ENCODE measurements at places on chromosomes 1 and 21. TPM values are rescaled to one million over a fixed set of nuclear protein-coding genes. Genes with fewer than 3 reads are reported as not detected.

TAF12 gene
- total RNA-seq: 12.4 TPM

ALG14 gene
- 0.62 TPM for total RNA-seq

MYOC gene
- total RNA-seq: 113 TPM

CSMD2 gene
- total RNA-seq: 0.27 TPM

ADAM30 gene
- total RNA-seq: not detected

PFKL gene
- total RNA-seq: 57.7 TPM

HTR6 gene
- total RNA-seq: not detected

KRTAP22-2 gene
- total RNA-seq: not detected

SPOCD1 gene
- total RNA-seq: 1.6 TPM

PCP4 gene
- total RNA-seq: 90.1 TPM

PPFIA4 gene
- 10.5 TPM for total RNA-seq

WDR64 gene
- not detected for total RNA-seq

ATP6V1G3 gene
- total RNA-seq: not detected

GRHL3 gene
- 0.13 TPM for total RNA-seq

DCAF8 gene
- 211 TPM for total RNA-seq

MYCL gene
- 0.27 TPM for total RNA-seq

ETV3 gene
- total RNA-seq: 20.9 TPM

PCAT6 gene
- not detected for total RNA-seq

PLA2G2D gene
- not detected for total RNA-seq

SLC45A3 gene
- 1.1 TPM for total RNA-seq

OR2G6 gene
- not detected for total RNA-seq

ARHGAP30 gene
- 1.9 TPM for total RNA-seq

RPE65 gene
- total RNA-seq: not detected

IFT25 gene
- total RNA-seq: 19.4 TPM

HHIPL2 gene
- not detected for total RNA-seq

CACYBP gene
- total RNA-seq: 261 TPM

EDARADD gene
- not detected for total RNA-seq

ADORA1 gene
- 2.7 TPM for total RNA-seq

PDE4B gene
- 7.3 TPM for total RNA-seq

DHCR24 gene
- 13.8 TPM for total RNA-seq

HSD3B1 gene
- total RNA-seq: not detected

ARHGEF16 gene
- 0.54 TPM for total RNA-seq

S1PR1 gene
- 50.2 TPM for total RNA-seq

SYTL1 gene
- total RNA-seq: 0.89 TPM

CD84 gene
- 3.7 TPM for total RNA-seq

PDIK1L gene
- 6.9 TPM for total RNA-seq

PRAMEF5 gene
- total RNA-seq: not detected

ADAMTSL4 gene
- 27.1 TPM for total RNA-seq

ATP1A4 gene
- total RNA-seq: not detected

OR2T2 gene
- total RNA-seq: not detected

UBL4B gene
- total RNA-seq: 0.67 TPM

CYB561D1 gene
- total RNA-seq: 10.5 TPM

ASCL5 gene
- total RNA-seq: not detected

TGFB2 gene
- 7.5 TPM for total RNA-seq

TIPRL gene
- total RNA-seq: 24.4 TPM

PLA2G2C gene
- not detected for total RNA-seq

MTF2 gene
- 11.6 TPM for total RNA-seq

ETV3L gene
- not detected for total RNA-seq

DDX59 gene
- 23.6 TPM for total RNA-seq

PYCR2 gene
- 43.6 TPM for total RNA-seq

UTS2 gene
- 0.31 TPM for total RNA-seq

SLAMF6 gene
- total RNA-seq: 0.49 TPM

FABP3 gene
- 32.2 TPM for total RNA-seq

GPR3 gene
- total RNA-seq: not detected

CCDC18 gene
- total RNA-seq: 4.7 TPM

Measured in gastroesophageal sphincter (tissue), 4 donors.